Testis (tissue), 5 donors: ENCODE measurements at places on chromosomes 5 and 9. TPM values are rescaled to one million over a fixed set of nuclear protein-coding genes. Genes with fewer than 3 reads are reported as not detected.

PCDHB15 gene
- 22.1 TPM for total RNA-seq

MARVELD2 gene
- 6.9 TPM for total RNA-seq

ROPN1L gene
- 199 TPM for total RNA-seq

IFNA1 gene
- total RNA-seq = not detected

SPEF2 gene
- total RNA-seq = 22.7 TPM

- H3K4me3 ChIP-seq = no peak overlapping the region
- no peak for DNase-seq
- no peaks in the 10 kb centered on the region for H3K4me1 ChIP-seq
- no peaks in the 10 kb centered on the region for H3K36me3 ChIP-seq
- H3K27me3 ChIP-seq = no peaks in the 10 kb centered on the region
These were observed 193.2 kb upstream of the KIF2A start for GRCh38 chr5:62112689-62113228.

DNA sequence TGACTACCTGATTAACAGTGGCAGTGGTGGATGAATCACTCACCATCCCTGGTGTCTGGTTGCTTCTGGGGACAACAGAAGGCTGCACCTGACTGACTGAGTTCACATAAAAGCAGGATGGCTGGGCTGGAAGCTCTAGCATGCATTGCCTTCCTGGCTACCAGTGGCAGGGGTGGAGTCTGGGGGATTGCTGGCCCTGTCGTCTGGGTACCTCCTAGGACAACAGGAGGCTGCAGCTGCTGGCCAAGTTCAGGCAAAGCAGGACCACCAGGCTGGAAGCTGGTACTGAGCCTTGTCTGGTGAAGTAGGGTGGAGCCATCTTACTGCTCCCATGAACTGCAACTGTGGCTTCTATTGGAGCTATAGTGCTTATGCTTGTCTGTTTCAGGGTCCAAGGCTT lies 480.8 kb upstream of the CTNND2 start:
- H3K27ac ChIP-seq = no peak overlapping the region
- DNase-seq = no peak
- H3K4me1 ChIP-seq = no peaks in the 10 kb centered on the region
- no peak overlapping the region for H3K4me3 ChIP-seq
- no peaks in the 10 kb centered on the region for H3K27me3 ChIP-seq

DNA sequence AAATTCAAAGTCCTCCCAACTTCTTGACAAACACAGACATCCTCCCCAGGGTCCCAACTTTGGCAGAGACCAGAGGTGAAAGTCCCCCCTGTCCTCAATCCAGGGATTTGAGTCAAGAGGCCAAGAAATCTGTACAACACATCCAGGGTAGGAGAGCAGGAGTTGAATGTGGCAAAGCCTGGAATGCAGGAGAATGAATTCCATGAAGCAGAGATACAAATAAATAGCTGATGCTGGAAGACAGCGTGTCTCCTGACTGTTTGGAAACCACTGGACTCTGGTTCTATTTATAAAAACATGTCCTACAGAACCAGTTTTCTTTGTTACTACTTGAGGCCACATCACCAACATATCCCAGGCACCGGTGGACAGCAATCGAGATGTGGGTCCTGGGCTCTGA lies 43.7 kb upstream of the SLIT3 start:
- no peaks in the 10 kb centered on the region for H3K27me3 ChIP-seq
- no peak overlapping the region for H3K4me3 ChIP-seq
- H3K4me1 ChIP-seq = no peaks in the 10 kb centered on the region
- H3K27ac ChIP-seq = no peak overlapping the region

- no peaks in the 10 kb centered on the region for H3K36me3 ChIP-seq
- peak overlapping the region; percentile 59 for H3K27ac ChIP-seq
- no peaks in the 10 kb centered on the region for H3K27me3 ChIP-seq
These were observed 52.7 kb upstream of the TJP2 start for GRCh38 chr9:69121155-69122081.

DNA sequence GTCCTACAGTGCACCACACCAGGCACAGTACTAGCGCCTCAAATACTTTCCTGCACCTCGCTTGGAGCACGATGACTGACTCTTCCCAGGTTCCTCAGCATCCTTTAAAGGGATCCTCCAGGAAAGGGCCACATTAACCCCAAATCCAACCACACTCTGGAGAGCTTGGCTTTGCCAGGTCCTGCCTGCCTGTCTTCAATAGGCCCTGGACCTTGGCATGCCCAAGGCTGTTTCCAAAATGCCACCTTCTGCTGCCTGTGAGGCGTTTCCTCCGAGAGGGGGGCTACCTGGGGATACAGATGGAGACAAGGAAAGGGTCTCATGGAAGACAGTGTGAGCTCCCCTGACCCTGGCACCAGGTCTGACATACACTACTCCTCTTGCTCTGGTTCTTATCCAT lies 169.9 kb downstream of the DAB2IP start:
- no peak overlapping the region for H3K4me3 ChIP-seq
- no peak overlapping the region for H3K27ac ChIP-seq
- H3K4me1 ChIP-seq = no peaks in the 10 kb centered on the region
- no peak for DNase-seq
- no peaks in the 10 kb centered on the region for H3K27me3 ChIP-seq

GRCh38 chr5:37495210-37495609 lies 116.1 kb downstream of the WDR70 start:
- H3K4me1 ChIP-seq = no peaks in the 10 kb centered on the region
- no peak overlapping the region for H3K4me3 ChIP-seq
- no peaks in the 10 kb centered on the region for H3K27me3 ChIP-seq
- no peak for DNase-seq

GRCh38 chr5:159861086-159861485 lies 55.2 kb upstream of the ADRA1B start:
- H3K36me3 ChIP-seq = no peaks in the 10 kb centered on the region
- no peaks in the 10 kb centered on the region for H3K4me1 ChIP-seq
- no peak overlapping the region for H3K4me3 ChIP-seq
- no peak for DNase-seq
- no peak overlapping the region for H3K27ac ChIP-seq

GRCh38 chr9:121855476-121855875 lies 204.0 kb downstream of the DAB2IP start:
- no peaks in the 10 kb centered on the region for H3K27me3 ChIP-seq
- no peak for DNase-seq
- no peak overlapping the region for H3K4me3 ChIP-seq
- H3K36me3 ChIP-seq = no peaks in the 10 kb centered on the region
- H3K27ac ChIP-seq = no peak overlapping the region

DNA sequence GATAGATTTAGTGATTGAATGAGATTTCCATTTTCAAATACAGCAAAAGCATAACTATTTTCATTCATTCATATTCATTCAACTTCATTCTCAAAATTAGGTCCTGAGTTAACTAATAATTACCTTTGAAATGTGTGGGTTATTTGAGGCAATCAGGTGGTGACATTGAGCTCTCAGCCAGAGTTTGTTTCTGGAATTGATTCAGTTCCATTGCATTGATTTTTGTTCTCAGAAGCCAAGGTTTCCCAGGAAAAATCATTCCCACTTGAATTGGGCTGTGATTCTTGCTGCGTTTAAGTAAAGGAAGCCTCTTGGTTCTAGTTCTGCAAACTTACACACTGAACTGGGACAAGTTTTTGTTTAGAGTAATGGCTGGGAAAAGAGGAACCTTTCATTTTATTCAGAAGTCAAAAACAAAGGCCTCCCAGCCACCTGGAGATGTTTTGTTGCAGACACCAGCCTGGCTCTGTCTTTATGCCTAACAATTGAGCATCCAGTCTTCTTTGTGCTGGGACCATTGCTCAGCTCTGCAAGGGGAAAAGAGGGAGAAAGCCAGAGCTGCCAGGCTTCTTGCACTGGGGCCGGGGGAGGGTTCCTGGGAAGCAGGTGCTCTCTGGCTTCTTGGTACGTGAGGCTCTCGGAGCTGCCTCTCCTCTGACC lies 198.6 kb downstream of the TRIO start:
- no peak overlapping the region for H3K4me3 ChIP-seq
- DNase-seq = no peak
- H3K36me3 ChIP-seq = no peaks in the 10 kb centered on the region
- H3K27ac ChIP-seq = no peak overlapping the region

DNA sequence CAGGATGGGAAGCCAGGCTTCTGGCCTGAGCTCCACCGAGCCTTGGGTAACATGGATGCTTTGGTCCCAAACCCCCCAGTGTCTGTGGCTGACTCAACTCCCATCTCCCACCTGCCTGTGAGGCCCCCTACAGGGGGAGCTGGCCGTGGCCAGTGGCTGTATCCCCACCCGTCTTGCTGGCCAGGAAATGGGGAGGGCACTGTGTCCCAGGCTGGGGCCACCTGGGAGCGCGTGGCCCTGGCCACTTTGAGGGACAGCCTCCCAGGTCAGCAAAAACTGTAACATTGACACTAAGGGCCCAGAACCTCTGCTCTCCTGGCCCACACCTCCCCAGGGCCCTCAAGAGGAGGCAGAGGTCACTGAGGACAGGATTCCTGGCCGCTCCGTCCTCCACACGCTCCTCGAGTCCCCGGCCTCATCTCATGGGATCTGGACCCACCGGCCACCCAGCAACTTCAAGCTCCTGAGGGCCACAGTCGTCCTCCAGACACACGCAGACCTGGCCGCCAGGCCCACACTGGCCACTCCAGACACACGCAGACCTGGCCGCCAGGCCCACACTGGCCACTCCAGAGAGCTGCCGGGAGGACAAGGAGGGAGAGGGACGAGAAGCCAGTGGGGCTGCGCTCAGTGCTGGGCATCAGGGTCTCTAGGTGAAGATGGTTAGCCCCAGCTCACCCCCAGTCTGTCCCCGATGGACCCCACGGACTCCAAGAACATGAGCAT lies 44.2 kb downstream of the DBH start:
- no peaks in the 10 kb centered on the region for H3K27me3 ChIP-seq
- no peak for DNase-seq
- H3K4me1 ChIP-seq = peaks cover 41% of the 10 kb centered on the region
- H3K36me3 ChIP-seq = no peaks in the 10 kb centered on the region

- no peaks in the 10 kb centered on the region for H3K36me3 ChIP-seq
- peaks cover 8% of the 10 kb centered on the region for H3K4me1 ChIP-seq
- no peak for DNase-seq
- no peak overlapping the region for H3K27ac ChIP-seq
These were observed 47.0 kb upstream of the EXOC3 start for GRCh38 chr5:395921-396530.

GRCh38 chr5:43874772-43875171 lies 271.8 kb downstream of the NNT start:
- no peaks in the 10 kb centered on the region for H3K27me3 ChIP-seq
- no peaks in the 10 kb centered on the region for H3K4me1 ChIP-seq
- no peaks in the 10 kb centered on the region for H3K36me3 ChIP-seq
- DNase-seq = no peak
- no peak overlapping the region for H3K4me3 ChIP-seq
- H3K27ac ChIP-seq = no peak overlapping the region

GRCh38 chr9:72579880-72580550 lies 58.6 kb downstream of the TMC1 start:
- DNase-seq = no peak
- H3K4me1 ChIP-seq = peaks cover 38% of the 10 kb centered on the region
- H3K36me3 ChIP-seq = no peaks in the 10 kb centered on the region
- H3K27me3 ChIP-seq = no peaks in the 10 kb centered on the region
- no peak overlapping the region for H3K4me3 ChIP-seq
- no peak overlapping the region for H3K27ac ChIP-seq

DNA sequence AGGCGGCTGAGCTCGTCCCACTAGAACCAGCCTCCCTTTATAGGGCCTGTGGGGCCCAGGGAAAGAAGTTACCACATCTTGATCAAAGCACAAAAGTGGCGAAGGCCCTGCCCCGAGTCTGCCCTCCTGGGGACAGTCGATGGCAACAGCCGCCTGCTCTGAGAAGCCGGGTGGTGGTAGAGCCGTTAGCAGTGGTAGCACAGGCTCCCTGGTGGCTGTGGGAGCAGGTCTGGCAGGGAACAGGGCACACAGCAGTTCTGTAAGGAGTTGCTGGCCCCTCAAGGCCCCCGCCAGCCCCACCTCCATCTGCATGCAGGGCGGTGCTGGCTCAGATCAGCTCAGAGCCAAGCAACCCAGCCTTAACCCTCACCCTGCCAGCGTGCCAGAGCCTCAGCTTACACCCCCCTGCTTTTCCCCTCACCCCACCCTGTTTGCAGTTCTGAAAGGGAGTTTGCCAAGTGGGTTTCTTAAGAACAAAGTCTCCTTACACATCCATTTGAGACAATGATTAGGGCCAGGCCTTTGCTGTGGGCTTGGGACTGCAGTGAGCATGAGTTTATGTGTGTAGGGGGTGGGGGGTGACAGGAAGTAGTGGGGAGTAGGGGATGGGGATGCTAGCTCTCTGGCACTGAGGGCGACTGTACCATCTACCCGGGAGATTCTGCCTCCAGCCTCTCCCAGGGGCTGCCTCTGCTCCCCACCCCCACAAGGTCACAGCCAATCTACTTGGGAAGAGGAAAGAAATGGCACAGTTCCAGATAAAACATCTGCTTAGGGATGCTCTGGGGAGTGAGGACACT lies 11.8 kb downstream of the ACSL6 start:
- peaks cover 42% of the 10 kb centered on the region for H3K4me1 ChIP-seq
- no peak overlapping the region for H3K27ac ChIP-seq
- no peaks in the 10 kb centered on the region for H3K36me3 ChIP-seq
- DNase-seq = no peak

- H3K27ac ChIP-seq = no peak overlapping the region
- no peaks in the 10 kb centered on the region for H3K27me3 ChIP-seq
- H3K36me3 ChIP-seq = no peaks in the 10 kb centered on the region
- H3K4me1 ChIP-seq = peaks cover 14% of the 10 kb centered on the region
- no peak overlapping the region for H3K4me3 ChIP-seq
These were observed 140.9 kb upstream of the DMRT1 start for GRCh38 chr9:700365-701282.

GRCh38 chr9:107772988-107773387 lies 283.4 kb upstream of the KLF4 start:
- DNase-seq = no peak
- H3K27me3 ChIP-seq = no peaks in the 10 kb centered on the region
- H3K27ac ChIP-seq = no peak overlapping the region
- H3K4me3 ChIP-seq = no peak overlapping the region

GRCh38 chr5:14331386-14331781 lies 188.2 kb downstream of the TRIO start:
- peaks cover under 1% of the 10 kb centered on the region for H3K4me1 ChIP-seq
- H3K27ac ChIP-seq = no peak overlapping the region
- no peaks in the 10 kb centered on the region for H3K36me3 ChIP-seq

- no peak for DNase-seq
- no peak overlapping the region for H3K4me3 ChIP-seq
- H3K27me3 ChIP-seq = no peaks in the 10 kb centered on the region
- H3K27ac ChIP-seq = no peak overlapping the region
- H3K36me3 ChIP-seq = no peaks in the 10 kb centered on the region
- H3K4me1 ChIP-seq = no peaks in the 10 kb centered on the region
These were observed 67.4 kb upstream of the ZNF618 start for GRCh38 chr9:113808391-113809358.

DNA sequence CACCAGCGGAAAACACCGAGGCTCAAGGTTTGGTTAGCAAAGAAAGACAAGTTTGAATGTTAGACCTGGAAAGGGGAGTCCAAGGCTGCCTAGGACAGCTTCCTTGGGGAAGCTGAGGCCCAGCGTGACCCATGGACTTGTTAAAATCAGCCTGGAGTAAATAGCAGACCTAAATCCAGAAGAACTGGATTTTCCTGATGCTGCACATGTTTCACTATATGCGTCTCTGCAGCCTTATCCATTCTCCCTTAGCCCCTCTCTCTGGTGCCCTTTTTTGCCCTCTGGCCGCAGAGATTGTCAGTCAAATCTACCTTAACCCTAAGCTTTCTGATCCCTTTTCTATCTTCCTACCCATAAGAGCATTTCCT lies 119.9 kb downstream of the NTRK2 start:
- no peak overlapping the region for H3K27ac ChIP-seq
- no peaks in the 10 kb centered on the region for H3K36me3 ChIP-seq
- no peak for DNase-seq
